ENCODE measurements at places on chromosomes 11 and 22.

DNA sequence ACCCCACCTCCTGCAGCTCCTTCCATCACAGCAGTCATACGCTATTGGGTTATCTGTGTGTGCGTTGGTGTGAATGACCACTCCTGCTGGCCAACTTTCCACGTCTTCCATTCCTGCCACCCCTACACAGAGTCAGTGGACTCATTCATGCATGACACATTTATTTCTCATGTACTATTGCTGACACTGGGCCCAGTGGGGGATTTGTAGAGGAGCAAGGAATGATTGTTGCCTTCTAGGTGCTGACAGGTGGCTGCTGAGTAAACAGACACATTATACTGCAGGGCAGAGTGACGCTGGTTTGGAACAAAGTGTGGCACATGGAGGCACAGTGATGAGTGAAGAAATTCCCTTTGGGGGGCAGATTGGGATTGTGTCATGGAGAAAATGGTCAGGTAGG lies 113.9 kb downstream of the CCDC81 start:
- DNase-seq = no peak

DNA sequence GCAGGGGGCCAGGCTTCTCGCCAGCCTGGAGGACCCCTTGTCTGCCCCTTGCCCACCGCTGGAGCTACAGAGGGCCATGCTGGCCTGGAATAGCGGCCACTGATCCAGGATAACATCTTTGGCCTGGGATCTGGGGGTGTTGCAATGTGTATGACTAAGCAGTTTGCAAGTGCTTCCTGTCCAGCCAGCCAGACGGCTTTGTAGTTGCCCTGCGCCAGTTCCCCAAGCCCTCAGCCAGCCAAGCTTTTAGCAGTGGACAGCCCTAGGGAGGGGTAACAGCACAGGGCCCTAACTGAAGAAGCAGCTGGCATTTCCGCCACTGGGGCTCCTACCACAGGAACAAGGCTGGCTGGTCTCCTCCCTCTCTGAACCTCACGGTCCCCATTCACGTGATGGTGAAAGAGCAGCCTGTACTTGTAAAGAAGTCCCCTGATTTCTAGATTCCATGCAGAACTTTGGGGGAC lies 32.1 kb downstream of the UQCR10 start:
- DNase-seq = no peak

DNA sequence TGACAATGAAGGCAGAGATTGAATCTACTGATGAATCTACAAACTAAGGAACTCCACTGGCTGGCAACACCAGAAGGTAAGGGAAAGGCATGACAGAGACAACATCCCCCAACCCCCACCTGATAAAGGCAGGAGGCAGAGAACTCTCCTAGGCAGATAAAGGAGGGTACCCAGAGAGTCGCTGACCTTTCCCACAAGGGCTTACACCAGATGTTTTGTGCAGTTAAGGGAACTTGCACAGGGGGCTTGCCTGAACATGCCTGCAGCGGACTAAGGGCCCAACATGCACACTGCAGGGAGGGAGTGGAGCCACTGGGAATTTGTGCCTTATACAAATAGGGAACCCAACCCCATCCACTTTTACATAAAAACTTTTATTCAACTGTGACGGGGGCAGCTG lies 1996.9 kb upstream of the RAG2 start:
- DNase-seq = no peak

DNA sequence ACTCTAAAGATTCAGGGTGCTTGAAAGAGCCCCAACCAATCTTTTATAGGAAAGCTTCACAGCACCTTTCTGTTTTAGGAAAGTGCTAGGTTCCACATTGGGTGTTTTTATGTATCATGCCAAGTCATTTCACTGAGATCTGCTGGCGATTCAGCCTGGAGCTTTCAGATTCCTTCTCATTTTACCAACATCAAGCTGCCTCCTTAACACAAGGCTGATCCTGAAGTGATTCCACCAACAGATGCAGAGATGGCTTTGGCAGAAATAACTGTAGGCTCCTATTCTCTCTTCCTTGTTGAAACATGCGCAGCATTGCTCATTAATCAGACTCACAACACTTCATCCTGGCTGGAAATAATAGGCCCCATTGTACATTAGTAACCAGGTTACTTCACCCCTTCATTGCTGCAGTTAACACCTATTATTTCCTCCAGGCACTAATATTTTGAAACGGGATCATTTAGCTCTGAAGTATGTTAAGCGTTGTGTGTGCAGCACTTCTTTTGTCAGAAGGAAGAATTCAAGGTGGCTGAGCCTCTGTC lies 89.0 kb downstream of the OPCML start:
- DNase-seq = no peak

GRCh38 chr11:132052904-132053303 lies 682.5 kb downstream of the NTM start:
- DNase-seq = no peak

DNA sequence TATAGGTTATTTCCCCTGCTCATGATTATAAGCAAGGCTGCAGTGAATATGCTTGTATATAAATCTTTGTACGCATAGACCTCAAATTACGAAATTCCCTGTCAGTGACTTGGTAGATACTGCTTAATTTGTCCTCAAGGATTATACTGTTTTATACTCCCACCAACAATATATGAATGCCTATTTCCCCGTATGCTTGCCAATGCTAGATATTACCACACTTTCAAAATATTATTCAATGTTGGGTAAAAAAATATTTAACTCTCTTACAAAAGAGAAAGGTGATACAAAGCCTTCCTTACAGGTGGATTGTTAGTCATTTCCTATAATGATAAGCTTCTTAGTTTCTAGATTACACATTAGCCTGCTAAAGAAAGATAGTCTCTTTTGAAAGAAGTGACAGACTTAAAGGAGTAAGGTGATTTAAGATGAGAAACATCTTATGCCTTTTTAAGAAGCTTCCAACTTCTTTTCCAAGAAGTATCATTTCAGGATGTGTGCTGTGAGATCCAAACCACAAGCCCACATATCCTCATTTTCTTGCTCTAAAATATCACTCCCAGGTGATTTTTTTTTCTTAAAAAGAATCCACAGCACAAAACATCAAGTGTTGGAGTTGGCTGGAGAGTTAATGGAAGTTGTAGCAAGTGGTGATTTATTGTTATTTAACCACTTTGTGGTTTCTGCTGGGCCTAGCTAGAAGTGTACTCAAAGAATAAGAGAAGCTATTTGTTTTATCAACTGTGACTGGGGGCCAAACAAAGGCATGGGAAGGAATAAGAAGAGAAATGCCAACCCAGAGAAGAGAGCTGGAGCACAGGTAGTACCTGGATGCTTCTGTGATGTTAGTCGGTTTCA lies 59.2 kb downstream of the BARX2 start:
- DNase-seq = no peak

- DNase-seq = no peak
Observed at GRCh38 chr11:133832991-133833897, 12.1 kb downstream of the SPATA19 start.

All from H9 (cell line).